AG09319 (cell line): ENCODE measurements at places on chromosomes 4 and X.

- DNase-seq, result no peak
Observed at GRCh38 chrX:13013363-13014110, 30.9 kb downstream of the FAM9C start.

- DNase-seq, result no peak
Observed at GRCh38 chrX:148043271-148043855, 62.2 kb downstream of the FMR1NB start.

DNA sequence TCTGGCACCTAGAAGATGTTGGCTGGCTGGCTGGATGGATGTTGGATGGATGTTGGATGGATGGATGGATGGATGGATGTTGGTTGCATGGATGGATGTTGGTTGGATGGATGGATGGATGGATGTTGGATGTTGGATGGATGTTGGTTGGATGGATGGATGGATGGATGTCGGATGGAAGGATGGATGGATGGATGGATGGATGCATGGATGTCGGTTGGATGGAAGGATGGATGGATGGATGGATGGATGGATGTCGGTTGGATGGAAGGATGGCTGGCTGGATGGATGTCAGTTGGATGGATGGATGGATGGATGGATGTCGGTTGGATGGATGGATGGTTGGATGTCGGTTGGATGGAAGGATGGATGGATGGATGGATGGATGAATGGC, 96.7 kb downstream of the PSAPL1 start:
- no peak for DNase-seq

GRCh38 chr4:155512046-155512445, 135.3 kb upstream of the MAP9 start:
- DNase-seq, result no peak

- DNase-seq, result no peak
Observed at GRCh38 chrX:98350940-98351339, 1467.2 kb downstream of the RPA4 start.

GRCh38 chr4:33890841-33891240, 2353.5 kb downstream of the ARAP2 start:
- no peak for DNase-seq

DNA sequence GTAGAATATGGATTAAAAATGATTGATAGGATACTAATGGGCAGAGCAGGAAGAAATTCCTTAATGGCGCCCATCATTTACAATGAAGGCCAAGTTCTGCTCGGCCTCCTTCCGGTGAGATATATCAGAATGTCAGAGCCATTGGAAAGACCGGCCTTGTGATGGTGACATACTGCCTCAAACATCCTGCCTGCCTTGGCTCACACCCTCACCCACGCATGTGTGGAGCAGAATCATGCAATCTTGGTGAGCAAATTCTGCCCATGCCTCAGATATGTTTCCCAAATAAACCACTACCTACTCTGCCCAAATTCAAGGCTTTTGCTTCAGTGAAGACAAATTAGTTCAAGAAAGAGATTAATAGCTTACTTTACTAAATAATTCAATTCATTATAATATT, 163.3 kb downstream of the MID1 start:
- no peak for DNase-seq

GRCh38 chr4:92501456-92501855, 197.7 kb downstream of the GRID2 start:
- no peak for DNase-seq

DNA sequence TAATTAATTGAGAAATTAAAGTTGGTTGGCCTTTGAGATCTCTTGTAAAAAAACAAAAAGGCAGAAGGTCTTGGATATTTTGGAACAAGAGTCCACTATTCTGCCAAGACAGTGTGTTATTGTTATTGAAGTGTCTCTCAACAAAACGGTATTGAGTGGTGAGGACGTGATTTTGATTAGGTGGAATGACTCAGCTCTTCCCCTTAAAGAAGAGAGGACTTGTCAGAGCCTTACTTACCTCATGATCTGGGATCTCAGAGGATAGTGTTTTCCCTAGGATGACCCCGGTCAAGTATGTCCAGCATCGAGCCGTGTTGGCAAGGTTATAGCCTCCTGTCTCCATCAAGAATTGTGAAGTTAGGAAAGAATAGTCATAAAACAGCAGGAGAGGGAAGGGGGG, 110.9 kb downstream of the HDAC8 start:
- DNase-seq, result no peak

DNA sequence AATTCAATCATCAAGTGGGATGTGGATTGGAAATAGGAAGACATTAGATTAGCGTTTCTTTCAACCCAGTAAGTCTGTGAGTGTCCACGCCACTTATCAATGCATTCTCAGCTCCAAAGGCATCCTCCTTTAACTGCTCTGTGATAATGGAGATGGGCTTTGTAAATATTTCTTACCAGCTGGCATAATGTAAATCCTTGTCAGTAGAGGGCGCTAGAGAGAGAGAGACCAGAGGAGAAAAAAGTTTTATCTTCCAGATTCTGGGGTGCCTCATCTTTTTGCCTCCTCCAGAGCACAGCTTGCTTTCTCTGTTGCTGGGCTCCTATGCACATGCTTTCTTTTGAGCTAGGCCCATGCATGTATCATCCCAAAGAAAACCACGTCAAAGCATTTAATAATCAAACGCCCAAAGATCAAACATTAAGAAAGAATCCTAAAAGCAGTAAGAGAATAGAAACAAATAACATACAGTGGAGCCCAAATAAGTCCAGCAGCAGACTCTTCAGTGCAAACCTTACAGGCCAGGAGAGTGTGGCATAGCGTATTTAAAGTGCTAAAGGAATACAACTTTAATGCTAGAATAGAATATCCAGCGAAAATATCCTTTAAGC, 9.6 kb upstream of the MTMR1 start:
- DNase-seq, result no peak
